ENCODE measurements at places on chromosomes 5 and 9.

DNA sequence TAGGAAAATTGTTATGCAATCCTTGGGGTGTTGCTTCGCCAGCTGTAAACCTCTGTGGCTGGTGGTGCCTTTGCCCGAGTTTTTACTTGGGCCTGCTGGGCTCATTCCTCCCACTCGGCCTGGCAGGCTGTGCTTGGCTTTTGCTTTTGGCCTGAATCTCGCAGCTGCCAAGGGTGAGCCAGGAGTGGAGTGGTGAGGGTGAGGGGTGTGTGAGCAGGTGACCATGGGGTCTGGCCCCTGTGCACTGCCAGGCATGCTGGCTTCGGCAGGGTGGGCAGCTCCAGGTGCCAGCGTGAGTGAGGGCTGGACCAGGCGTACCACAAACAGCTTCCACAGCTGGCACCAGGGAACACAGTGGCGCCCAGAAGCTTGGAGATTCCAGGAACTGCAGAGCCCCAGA, 12.6 kb upstream of the DHFR start:
- DNase-seq, result no peak

DNA sequence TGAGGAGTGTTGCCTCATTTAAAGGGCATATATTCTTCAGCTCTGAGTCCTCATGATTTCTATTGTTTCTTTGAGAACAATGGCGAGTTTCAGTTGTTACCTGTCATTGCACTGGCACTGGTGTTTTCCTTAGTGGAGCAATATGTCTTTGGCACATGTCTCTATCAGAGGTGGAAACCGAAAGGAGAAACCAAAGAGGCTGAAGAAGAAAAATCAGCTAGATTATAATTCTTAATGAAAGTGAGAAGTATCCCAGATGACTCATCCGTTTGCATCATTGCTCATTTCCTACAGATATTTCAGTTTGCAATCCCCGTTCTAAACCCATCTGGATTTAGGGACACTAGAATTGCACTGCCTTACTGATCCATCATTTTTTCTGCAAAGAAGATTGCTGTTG, 324.6 kb downstream of the TMEM232 start:
- no peak for DNase-seq

DNA sequence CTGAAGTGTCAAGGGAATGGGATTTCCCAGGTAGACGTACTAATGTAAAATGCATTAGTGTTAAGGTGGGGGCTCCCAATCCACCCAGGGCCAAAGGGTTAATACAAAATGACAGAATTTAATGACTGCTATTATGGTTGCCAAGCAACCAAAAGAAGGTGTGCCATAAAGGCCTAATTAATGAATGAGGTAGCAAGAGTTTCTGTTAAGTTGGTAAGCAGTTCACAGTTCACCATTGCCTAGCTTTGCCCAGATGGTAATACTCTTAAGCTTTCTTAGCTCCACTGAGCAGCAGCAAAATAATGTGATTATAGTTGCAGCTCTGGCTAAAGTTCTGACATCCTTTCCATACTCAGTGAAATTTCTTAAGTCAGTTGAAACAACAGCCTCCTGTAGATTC, 211.7 kb downstream of the DENND1A start:
- DNase-seq, result no peak

GRCh38 chr5:80266566-80266965, 10.7 kb upstream of the SERINC5 start:
- no peak for DNase-seq

GRCh38 chr5:178462816-178463215, 127.4 kb downstream of the COL23A1 start:
- DNase-seq, result no peak

DNA sequence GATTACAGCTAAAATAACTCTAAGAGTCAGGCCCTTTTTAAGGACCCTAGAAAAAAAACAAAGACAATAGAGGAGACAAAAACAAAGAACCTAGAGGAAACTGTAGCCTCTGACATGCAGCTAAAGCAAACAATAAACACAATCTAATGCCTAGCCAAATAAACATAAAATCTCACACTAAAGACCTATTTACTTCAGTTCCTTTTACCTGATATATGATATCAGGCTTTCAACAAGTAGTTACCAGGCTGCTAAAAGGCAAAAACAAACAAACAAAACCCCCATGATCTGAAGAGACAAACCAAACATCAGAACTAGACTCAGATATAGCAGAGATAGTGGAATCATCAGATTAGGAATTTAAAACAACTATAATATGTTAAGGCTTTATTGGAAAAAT, 226.5 kb upstream of the POU5F2 start:
- DNase-seq, result no peak

- DNase-seq, result peak; percentile 90
Observed at GRCh38 chr9:93064392-93065134, 6.1 kb downstream of the SUSD3 start.

DNA sequence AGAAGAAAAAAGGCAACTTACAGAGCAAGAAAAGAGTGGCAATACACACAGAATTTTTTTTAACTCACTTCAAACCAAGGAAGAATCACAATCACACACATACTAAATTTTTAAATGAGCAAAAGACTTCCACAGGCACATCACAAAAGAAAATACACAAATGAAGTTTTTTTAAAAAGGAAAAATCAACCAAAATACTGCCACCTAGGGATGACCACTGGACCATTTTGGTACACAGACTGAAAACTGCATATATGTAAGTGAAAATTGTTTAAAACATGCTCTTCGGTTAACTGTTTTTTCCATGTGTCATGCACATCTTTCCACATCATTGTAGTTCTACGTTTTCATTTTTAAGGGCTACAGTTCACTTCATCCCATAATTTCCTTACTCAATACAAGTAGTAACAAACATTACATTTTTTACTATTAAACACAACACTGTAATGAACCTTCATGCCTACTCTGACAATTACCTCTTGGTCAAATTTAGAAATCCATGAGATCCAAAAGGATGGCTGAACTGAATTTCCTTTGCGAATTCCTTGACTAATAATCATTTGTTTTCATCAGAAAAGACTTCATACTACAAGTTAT, 79.0 kb downstream of the FBXW11 start:
- DNase-seq, result no peak

DNA sequence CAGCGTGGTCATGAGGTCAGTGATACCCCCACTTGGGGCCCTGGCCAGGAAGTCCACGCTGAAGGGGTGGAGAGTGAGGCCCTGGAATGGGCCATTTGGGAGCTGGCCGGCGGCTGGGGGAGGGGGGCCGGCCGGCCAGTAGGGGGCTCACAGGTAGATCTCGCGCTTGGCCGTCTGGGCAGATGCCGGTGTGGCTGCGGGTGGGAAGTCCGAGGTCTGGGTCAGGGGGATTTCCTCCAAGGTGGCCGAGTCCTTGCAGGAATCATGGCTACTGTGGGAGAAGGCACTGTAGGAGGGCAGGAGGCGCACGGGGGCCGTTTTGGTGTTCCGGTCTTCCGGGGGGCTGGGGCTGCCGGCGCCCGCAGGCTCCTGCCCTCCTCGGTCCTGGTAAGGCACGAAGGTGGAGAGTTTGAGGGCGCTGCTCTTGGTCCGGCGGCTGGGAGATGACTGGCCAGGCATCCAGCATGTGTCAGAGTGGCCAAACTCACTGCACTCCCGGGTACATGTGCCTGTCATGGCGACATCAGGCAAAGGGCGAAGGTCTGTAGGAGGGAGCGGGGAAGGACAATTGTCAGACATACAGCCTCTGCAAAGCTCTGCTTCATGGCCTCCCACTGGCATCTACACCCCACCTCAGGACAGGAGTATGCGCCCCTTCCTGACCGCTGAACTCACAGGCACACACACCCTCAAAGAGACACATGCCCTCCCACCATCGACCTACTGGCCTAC, 24.1 kb downstream of the PCDH1 start:
- DNase-seq, result no peak

DNA sequence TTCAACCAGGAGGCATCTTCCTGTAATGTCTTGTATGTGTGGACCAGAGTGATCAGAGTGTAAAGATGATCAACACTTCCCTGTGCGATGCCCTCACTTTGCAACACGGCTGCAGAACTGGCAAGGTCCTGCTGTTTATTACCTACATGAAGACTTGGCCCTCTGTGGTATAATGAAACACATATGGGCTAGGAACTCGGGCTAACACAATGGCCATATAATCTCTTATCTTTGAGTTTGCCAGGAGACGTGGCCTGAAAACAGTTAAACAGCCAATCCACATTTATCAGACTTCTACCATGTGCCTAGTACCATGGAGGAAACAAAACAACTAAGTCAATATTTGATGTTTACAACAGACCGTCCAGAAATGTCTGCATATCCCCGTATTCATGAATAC, 145.5 kb downstream of the ZNF462 start:
- no peak for DNase-seq

- no peak for DNase-seq
Observed at GRCh38 chr9:19116107-19116790, 11.0 kb downstream of the PLIN2 start.

DNA sequence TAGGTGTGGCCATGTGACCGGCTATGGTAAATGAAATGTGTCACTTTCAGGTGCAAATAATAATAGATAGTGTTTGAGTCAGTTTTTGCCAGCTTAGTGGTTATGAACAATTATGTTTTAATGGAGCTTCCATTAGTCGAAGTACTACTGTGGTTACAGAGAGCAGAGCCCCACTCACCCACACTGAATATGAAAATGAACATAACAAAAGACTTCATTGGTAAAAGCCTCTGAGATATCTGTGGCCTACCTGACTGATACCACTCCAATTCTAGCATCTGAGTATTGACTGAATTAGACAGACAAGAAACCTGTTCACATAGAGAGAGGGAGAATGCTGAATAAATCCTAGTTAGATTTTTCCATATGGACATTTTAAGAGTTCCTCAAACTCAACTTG, 405.6 kb downstream of the BRINP1 start:
- no peak for DNase-seq

DNA sequence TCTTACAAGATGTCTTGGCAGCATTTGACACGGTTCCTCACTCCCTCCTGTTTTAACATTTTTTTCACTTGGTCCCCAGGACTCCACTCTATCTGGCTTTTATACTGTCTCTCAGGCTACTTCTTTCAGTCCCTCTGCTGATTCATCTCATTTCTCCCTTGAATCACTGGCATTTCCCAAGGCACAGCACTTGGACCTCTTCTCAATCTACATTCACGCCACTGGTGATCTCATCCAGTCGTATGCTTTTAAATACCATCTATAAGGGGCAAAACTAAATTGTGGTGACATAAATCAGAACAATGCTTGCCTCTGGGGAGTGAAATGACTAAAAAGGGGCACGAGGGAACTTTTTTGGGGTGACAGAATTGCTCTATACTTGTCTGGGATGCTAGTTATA, 47.1 kb downstream of the MAPKAP1 start:
- DNase-seq, result no peak

GRCh38 chr9:112338561-112338960, 5.1 kb upstream of the PTBP3 start:
- DNase-seq, result no peak

GRCh38 chr5:53110156-53110555, 599 bp upstream of the MOCS2 start:
- no peak for DNase-seq

GRCh38 chr9:36093384-36093783, 43.1 kb upstream of the GLIPR2 start:
- DNase-seq, result no peak

DNA sequence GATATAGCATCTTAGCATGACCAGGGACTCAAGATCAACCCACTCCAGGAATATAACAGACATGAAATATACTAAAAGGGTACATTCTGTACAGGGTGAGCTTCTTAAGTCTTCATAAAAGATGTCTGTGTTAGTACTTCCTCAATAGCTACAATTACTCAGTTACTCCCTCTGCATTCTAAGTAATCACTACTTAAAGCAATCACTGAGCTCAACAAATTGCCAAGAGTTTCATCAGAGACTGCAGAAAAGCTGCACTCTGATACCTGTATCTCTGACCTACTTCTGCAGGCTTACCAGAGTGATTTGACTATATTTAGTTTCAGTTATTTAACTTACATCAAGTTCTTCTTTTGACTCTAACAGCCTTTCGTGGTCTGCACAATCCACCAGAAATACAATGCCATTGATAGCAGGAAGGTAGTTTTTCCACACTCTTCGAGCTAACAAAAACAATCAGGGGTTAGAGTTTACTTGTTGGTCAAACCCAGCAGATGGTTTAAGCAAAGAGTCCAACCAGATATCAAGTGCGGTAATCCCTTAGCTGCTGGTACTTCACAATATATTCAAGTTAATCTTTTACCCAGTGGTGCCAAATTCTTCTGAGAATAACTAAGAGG, 23.3 kb downstream of the SAR1B start:
- no peak for DNase-seq

GRCh38 chr5:90809311-90810056, 250.9 kb downstream of the ADGRV1 start:
- no peak for DNase-seq

DNA sequence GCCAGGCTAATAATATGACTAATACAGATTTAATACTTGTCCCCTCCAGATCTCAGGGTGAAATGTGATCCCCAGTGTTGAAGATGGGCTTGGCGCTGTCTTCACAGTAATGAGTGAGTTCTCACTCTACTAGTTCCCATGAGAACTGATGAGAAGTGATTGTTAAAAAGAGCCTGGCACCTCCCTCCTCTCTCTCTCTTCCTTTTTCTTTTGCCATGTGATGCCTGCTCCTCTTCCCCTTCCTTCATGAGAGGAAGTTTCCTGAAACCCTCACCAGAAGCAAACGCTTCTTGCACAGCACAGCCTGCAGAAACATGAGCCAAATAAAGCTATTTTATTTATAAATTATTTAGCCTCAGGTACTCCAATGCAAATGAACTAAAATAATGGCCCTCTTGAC, 55.2 kb downstream of the GLDC start:
- no peak for DNase-seq

GRCh38 chr5:36728697-36729543, 122.5 kb downstream of the SLC1A3 start:
- peak; percentile 47 for DNase-seq

- DNase-seq, result no peak
Observed at GRCh38 chr9:94717761-94718160, 8.7 kb upstream of the AOPEP start.

GRCh38 chr5:128453121-128453520, 84.9 kb downstream of the FBN2 start:
- DNase-seq, result no peak

DNA sequence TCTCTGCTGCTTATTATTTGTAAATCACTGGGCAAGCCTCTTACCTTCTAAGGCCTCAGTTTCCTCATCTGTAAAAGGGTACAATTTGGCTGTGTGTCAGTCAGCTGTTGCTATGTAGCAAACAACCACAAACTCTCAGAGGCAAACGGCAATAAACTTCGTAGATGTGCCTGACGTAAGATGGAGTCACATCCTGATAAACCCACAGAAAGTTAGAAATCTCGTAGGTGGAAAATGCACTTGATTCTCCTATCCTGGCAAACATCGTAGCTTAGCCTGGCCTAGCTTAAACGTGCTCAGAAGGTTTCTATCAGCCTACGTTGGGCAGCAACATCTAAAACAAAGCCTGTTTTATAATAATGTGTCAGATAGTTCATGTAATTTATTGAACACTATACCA, 35.0 kb upstream of the UNC5A start:
- DNase-seq, result no peak

DNA sequence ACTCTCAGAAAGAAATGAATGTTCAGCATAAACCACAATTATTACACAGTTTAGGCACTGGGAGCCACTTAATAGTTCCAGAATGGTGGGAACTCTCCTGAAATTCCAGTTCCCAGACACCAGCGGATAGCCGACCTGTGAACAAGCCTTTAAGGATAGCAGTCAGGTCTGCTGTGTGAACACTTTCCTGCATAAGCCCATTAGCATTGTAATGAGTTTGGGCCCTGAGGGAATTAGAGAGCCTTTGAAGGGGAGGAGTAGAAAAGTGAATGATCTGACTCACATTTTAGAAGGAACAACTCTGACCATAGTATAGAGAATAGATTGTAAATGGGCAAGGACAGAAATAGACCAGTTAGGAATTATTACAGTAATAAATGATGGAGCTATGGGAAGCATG, 189.1 kb downstream of the ADGRV1 start:
- no peak for DNase-seq
